ENCODE measurements at places on chromosomes 4 and X.
A peak's percentile ranks its signal among the peaks of the same experiment; 100 is the strongest.

DNA sequence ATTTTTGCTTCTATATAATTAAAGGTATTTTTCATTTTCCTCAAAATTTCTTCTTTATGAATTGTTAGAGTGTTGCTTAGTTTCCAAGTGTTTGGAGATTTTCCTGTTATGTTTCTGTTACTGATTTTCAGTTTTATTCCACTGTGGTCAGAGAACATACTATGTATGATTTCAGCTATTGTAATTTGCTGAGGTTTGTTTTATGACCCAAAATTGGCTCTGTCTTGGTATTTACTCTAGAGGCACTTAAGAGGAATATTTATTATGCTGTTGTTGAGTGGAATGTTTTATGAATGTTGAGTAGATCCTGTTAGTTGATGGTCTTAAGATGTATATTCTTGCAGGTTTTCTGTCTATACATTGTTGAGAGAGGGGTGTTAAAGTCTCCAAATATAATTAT is 263.5 kb downstream of the PABPC4L start:
- DNase-seq: no peak

- DNase-seq: peak; percentile 19
Measured at GRCh38 chrX:124223524-124223923, 108.9 kb upstream of the TEX13D start.

GRCh38 chr4:169252339-169253112 is 18.2 kb downstream of the SH3RF1 start:
- DNase-seq: no peak

DNA sequence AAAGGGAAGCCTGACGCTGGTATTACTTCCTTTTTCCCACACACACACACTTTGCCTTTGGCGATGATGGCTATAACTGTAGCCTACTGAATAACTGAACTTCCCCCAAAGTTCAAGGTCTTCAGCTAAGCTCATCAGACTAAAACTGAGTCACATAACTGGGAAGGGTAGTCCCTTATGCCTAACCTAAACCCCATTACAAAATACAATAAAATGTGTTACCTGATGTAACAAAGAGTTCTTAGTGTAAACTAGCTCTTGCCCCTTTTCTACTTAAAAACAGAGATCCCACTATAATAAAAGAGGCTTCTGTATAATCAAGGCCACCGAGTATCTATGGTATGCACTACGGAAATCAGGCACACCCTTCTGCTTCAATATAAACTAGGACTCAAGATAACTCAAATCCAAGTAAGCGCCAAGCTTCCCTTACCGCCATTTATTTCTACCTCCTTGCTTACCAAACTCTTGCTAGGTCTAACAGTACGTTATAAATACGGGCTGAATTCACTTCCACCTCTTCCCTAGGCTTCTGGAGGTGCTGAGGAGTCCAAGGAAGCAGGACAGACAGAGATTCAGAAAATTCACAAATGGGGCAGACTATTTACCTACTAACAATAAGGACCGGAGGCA is 2.4 kb downstream of the OTUD4 start:
- no peak for DNase-seq

DNA sequence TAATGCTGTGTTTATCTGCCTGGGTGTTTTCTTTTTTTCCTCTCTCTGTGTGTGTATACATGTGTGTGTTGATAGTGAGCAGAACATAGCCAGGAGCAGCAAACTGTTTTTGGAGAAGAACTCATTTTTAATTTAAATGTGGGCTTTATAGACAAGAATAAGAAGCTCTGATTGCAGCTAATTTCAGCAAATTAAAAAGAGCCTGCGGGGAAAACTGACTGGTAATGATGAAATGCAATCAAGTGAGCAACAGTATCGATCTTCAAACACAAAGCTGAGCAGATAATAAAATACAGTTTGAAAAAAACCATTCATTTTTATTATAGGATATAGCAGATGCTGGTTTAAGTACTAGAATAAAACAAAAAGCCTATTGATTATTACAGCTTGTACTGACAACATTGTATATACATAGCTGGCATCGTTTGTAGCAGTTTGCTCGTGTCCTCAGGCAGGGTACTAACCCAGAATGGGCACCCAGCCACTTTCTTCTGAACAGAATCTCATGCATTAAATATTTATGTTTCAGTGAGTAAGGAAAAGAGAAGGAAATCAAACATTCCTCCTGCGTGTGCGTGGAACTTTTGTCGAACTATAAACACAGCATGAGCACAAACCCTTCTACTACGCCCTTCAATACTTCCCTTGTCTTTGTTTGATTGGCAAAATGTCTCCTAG is 73.5 kb upstream of the ZFP42 start:
- DNase-seq: no peak

GRCh38 chr4:12943069-12943468 is 541.1 kb downstream of the RAB28 start:
- no peak for DNase-seq

GRCh38 chrX:55484948-55485347 is 4.7 kb downstream of the USP51 start:
- DNase-seq: no peak

- DNase-seq: no peak
Measured at GRCh38 chr4:69843932-69844331, 16.0 kb downstream of the SULT1E1 start.

DNA sequence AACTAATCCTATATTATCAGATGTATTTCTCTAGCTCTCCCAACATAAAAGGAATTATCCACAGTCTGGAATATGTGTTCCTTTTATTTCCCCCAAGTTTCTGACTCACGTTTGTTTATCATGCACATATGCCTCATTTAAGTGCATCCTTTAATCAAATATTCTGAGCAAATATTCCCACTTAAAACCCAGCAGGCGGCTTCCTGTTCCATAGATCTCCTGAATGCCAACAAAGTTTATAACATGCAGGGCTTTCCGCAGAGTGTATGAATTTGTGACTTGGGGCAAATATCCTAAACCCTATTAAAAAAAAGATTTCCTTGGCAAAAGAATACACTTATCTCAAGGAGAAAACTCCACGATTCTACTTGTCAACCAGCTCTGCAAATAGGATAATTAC is 16.9 kb downstream of the GLRA2 start:
- no peak for DNase-seq

DNA sequence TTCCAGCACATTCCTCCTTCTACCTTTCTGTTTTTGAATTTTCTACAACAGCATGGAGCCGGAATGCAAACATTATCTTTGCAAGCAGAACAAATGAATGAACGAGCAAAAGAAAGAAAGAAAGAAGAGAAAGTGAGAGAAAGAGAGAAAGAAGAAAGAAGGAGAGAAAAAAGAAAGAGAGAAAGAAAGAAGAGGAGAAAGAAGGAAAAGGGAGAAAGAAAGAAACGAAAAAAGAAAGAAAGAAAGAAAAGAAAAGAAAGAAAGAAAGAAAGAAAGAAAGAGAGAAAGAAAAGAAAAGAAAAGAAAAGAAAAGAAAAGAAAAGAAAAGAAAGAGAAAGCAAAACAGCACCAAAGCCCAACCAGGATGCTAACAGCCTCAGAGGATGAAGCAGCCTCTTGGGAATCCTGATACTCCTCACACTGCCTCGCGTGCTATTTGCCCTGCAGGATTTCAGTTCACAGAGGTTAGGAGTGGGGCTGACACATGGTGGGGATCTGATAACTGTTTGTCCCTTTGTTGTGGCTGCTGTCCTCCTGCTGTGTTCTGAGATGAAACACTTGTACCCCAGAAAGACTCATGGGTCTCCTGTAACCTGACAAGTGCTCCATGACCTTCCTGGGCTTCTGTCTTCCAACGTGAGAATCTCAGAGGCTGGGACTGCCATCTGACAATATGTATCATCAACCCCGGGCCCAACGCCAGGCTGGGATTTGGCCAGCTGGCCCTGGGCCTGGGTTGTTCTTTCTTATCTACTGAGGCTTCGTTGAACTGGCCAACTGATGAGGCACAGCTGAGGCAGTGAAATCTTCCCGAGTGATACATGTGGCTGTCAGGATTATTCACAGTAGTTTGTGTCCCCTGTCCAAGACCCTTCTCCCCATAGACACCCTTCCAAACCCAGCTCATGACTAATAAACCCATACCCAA is 61.0 kb downstream of the SEPSECS start:
- no peak for DNase-seq

- no peak for DNase-seq
Measured at GRCh38 chr4:184359888-184360287, 114.5 kb downstream of the IRF2 start.

- no peak for DNase-seq
Measured at GRCh38 chr4:80812145-80812544, 218.4 kb upstream of the BMP3 start.

GRCh38 chr4:80990851-80991250 is 39.7 kb upstream of the BMP3 start:
- no peak for DNase-seq

DNA sequence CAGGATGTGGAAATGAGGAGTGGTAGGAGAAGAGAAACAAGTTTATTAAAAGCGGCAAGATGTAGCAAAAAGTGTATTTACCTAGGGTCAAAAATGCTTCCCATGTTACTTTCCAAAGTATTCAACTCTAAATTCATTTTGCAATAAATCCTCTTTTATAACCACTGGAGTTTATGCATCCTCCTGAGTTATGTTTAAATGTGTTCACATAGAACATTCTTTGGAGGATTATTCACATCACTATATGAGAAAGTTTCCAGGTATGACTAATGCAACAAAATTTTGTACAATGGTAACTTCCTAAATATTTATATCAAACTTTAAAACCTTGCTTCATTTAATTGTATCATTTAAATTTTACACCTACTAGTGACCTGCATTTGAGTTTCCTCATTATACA is 870.6 kb upstream of the SLIT2 start:
- DNase-seq: no peak

- DNase-seq: no peak
Measured at GRCh38 chr4:147488556-147488955, 7.7 kb downstream of the EDNRA start.

- DNase-seq: no peak
Measured at GRCh38 chr4:183828125-183828524, 77.0 kb upstream of the STOX2 start.

- DNase-seq: no peak
Measured at GRCh38 chr4:80233390-80233789, 33.1 kb upstream of the FGF5 start.

- DNase-seq: no peak
Measured at GRCh38 chrX:154354516-154354915, 19.9 kb downstream of the FLNA start.

DNA sequence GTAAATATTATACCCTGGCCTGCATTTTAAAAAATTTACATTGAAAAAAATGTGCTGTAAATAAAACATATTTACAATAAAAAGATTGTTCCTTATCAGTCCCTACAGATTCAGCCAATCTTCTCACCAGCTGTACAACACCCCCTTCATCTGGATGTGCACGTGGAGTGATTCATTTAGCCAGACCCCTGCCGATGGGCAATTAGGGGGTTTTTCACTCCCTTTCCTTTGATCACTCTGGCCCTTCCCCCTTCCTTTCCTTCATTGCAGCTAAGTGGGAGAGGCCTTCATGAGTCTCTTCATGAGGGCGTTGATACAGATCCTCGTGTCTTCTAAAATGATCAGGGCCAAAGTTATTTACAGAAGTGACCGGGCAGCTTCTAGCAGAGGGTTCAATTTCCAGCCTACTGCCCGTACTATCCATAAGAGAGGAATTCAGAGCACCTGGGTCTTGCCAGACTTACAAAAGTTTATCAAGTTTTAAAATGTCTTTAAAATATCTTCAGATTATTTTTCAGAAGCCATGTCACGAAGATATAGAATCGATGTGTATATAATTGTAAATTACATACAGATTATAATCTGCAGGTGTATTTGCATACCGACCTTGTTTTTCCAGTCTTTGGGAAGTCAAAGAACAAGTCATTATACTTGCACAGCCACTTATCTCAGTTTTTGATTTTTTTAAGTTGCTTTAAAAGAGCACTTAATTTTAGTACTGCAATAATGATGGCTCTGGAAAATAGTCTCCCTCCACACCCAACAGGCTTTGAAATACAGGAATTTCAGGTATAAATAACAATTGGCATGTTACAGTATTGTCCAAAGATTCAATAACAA is 21.4 kb upstream of the RASL11B start:
- no peak for DNase-seq

- no peak for DNase-seq
Measured at GRCh38 chr4:40285692-40286091, 49.4 kb upstream of the CHRNA9 start.

- DNase-seq: no peak
Measured at GRCh38 chr4:49032440-49033161, 46.5 kb downstream of the CWH43 start.

DNA sequence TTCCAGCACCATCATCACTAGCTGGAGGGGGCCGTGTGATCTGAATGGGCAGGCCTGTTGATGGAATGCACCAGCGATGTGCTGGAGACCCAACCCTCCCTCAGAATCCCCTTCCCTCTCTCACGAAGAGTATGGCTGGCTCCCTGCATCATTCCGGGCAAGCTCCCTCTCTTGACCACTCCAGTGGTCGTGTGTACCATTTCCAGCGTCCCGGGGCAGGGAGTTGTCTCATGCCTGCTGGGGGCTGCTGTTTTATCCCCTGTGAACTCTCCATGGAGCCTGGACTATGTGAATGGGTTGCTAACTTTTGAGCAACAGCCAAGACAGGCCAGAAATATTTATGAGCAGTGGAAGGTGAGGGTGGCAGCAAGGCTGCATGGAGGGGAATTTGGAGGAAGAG is 8.1 kb downstream of the CSAG1 start:
- DNase-seq: no peak

DNA sequence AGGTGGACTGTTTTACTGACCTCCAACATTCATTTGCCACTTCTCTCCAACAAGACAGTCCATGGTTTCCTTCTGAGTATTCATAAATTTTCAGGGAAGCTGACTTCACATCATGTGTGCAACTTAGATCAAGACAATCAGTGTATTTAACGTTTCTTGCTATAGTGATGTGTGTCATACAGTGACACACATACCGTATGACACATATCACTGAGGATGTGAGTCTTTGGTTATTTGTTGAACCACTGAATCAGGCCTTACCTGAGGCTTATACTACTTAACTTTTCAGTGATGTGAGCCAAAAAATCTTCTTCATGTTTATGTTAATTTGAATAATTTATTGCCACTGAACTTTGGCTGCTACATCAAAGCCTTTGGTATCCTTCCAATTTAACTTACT is 166.8 kb downstream of the BMPR1B start:
- no peak for DNase-seq

DNA sequence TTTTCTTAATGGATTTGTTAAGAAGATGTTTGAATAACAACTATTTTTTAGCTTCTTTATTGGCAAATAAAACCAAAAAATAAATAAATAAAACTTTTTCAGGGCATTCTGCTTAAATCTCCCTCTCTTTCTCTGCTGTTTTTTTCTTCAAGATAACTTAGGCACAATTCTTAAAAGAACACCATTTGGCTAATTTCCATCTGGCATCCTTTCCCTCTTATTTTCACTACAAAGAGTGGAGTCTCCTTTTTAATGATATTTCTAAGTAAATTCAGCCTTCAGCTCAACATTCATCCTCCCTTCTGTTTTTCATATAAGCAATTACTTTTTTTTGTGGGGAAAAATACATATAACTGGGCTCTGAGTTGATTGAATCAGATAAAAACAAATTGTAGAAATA is 88.1 kb downstream of the PCDH7 start:
- DNase-seq: no peak

- peak; percentile 19 for DNase-seq
Measured at GRCh38 chr4:74370912-74371311, 6.0 kb downstream of the EREG start.

Measured in CD4-positive, alpha-beta T cell treated with Interleukin-6 at 100 ng/mL for 8 hours (primary cell).